Stimulated activated CD8-positive, alpha-beta memory T cell treated with anti-CD3 and anti-CD28 coated beads, Interleukin-4, amount 100 ng/mL, for 4 hours (primary cell): ENCODE measurements at places on chromosomes 1 and 21.

DNA sequence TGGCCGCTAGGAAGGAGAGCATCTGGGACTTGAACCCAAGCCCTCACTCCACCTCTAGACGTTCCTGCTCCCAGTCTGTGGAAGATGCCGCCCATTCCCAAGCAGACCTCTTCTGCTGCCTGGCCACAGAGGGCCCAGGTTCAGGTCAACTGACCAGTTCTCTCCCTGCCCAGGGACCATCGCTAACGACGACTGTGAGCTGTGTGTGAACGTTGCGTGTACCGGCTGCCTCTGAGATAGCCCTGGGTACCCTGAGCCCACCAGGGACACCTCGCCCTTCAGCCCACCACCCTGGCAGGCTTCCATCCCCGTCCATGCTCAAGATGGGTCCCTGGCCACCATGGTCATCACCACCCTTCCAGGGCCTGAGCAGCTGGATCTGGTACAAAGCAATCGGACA, 2.2 kb downstream of the GUCA2B start:
- no peak for DNase-seq

DNA sequence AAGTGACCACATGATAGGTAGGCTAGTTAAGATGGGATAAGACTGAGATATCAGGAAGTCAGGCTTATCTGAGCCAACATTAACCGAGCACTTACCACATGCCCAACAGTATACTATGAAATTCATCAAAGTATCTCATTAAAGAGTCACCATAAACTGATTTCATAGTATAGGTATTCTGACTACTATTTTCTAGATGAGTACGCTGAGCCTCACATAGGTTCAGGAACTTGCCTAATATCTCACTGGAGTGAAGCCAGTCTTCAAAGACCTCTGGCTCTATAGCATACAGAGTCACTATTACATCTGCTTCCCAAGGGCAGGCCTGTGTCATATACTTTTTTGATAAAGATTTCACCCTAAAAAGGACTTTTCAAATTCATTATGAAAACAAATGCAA, 115.6 kb upstream of the NGF start:
- no peak for DNase-seq

- no peak for DNase-seq
These were observed 859 bp upstream of the ANGPTL1 start for GRCh38 chr1:178871551-178872320.

DNA sequence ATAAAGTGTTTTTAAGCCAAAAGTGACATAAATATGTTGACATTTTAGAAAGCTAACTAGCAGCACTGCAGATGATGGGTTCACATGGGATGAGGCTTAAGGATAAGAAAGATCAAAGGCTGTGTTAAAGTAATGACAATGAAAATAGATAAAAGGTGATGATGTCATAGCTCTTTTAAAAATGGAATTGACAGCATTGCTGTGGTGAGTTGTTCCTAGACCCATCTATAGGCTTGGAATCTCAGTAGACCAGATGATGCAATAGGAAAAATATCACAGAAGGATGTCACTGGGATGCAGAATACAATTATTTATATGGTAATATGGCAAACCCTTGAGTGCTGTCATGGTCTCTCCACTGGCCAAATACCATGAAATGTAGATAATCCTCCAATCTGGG, 286.0 kb downstream of the PLA2G4A start:
- DNase-seq, result no peak

DNA sequence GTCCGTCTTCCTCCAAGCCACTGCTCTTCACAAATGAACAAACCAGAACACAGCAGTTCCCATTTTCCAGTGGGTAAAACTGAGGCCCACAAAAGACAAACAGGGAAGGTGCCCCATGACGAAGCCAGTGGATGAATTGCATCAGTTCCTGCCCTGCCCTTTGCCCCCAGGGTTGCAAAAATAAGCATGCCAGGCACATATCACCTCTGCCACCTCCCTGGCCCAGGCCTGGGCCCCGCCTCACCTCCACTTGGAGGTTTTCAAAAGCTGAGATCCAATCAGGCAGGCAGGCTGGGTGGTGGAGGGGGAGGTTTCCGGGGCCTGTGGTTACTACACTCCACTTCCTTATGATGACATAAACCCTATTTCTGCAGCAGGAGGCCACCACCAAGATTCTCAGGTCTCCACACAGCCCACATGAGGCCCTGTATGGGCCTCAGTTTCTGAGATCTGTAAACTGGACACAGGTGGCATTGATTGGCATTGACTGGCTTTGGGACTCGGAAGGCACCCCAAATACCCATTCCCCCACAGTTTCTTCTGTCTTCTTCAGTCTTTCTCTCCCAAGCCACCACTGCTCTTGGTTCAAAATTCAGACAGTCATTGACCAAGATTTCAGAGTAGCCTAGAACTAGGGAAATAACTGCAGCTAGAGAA, 4.1 kb downstream of the KIF21B start:
- DNase-seq, result peak; percentile 72

DNA sequence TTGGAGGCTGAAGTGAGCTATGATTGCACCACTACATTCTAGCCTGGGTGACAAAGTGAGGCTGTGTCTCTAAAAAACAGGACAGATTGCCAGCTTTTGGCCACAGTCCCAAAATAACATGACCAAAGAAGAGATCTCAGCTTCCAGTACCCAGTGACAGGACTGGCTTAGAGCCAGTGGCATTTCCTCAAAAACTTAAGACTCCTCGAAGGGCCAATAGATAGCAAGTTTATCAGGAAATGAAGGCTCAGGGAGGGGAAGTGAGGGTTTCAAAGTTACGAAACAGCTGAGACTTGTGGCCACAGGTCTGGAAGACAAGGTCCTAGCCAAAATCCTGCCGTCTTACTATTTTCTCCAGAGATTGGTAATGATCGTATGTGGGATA, 6.3 kb upstream of the TMEM39B start:
- DNase-seq, result no peak

- DNase-seq, result no peak
These were observed 69.5 kb downstream of the TMPRSS15 start for GRCh38 chr21:18334066-18334465.

GRCh38 chr1:21012937-21013336, 163.8 kb downstream of the EIF4G3 start:
- no peak for DNase-seq

DNA sequence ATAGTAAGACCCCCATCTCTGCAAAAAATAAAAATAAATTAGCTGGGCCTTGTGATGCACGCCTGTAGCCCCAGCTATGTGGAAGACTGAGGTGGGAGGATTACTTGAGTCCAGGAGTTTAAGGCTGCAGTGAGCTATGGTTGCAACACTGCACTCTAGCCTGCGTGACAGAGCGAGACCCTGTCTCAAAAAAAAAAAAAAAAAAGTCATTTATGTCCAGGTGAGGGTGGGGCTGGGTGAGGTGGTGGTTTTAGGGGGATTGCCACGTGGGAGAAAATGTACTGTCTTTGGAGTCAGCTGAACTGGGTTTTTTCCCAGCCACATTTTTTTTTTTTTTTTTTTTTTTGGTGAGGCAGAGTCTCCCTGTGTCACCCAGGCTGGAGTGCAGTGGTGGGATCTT, 6.7 kb downstream of the PIK3CD start:
- DNase-seq, result no peak

- no peak for DNase-seq
These were observed 58.7 kb upstream of the PTGS2 start for GRCh38 chr1:186738926-186739325.

DNA sequence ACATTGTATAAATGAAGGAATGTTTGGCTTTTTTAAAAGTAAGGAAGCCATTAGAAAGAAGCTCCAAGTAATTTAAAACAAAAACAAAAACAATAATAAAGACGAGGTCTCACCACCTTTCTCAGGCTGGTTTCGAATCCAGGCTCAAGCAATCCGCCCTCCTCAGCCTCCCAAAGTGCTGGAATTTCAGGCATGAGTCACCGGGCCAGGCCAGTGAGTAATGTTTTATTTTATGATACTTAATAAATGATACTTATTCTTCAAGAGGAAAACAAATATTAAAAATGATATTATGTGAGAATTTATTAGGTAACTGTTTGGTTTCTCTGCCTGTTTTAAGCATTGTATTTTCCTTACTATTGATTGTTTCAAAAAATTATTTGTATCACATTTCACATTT, 201.4 kb upstream of the BRINP3 start:
- no peak for DNase-seq

DNA sequence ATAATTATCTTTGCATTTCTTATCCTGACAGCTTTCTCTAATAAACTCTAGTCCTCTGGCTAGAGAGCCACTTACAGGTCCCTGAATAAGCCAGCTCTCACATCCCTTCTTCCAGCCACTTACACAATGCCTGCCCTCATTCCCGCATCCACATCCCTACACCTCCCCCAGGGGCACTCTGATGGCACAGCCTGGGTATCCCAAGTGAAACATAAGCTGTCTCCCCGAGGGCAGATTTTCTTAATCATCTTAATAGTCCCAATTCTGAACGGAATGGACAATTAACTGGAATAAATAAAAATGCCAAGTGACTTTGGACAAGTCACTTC, 4.9 kb downstream of the RHOC start:
- DNase-seq, result no peak

DNA sequence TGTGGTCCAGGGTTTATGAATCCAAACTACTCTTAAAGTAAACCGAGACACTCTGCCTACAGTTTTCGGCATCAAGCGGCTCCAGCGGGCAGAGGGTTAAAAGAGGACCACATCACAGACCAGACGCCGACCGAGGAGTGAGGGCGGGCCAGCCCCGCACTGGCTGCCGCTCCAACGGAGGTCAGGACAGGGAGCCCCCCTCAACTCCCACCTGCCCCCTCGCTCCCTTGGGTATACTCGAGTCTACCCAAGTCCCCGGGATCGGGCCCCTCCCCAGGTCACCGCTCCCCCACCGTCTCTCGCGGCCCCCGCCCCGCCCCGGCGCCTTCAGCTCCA, 312 bp downstream of the ARNT start:
- DNase-seq, result no peak

DNA sequence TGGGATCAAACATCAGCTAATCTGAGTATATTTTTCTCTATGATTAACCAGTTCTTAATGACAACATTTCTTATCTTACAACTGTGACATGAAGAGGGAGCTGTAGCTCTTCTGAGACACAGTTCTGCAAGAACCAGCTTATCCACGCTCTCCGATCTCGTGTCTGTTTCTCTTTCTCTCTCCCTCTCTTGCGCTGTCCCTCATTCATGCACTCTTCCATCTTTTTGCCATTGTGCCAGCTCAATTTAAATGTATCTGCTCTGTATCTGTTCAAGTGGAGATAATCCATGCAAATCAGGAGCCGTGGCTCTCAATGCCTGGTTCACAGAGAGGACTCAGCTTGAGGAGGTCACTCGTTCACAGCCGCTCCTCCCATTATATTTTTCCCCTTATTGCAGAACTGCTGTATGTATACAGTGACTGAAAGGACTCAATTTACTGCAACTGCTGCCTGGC, 494.7 kb upstream of the ADGRL2 start:
- DNase-seq, result no peak

DNA sequence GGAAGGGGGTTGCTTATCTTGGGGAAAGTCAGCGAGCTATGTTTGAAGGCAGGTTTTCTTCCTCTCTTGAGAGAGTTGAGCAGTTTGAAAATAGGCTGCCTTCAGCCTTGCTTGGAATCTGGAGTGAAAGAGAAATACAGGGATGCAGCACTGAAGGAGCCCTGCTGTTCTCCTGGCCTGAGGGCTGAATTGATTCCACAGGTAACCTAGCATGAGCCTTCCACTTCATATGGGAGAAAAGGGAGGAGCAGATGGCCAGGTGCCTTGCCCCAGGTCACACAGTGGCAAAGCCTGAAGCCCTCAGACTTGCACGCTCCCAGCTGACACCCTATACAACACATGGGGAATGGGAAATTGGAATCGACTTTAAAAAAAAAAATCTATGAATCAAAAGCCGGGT, 88.0 kb upstream of the WLS start:
- no peak for DNase-seq

- DNase-seq, result no peak
These were observed 37.5 kb downstream of the IVNS1ABP start for GRCh38 chr1:185279571-185279970.

DNA sequence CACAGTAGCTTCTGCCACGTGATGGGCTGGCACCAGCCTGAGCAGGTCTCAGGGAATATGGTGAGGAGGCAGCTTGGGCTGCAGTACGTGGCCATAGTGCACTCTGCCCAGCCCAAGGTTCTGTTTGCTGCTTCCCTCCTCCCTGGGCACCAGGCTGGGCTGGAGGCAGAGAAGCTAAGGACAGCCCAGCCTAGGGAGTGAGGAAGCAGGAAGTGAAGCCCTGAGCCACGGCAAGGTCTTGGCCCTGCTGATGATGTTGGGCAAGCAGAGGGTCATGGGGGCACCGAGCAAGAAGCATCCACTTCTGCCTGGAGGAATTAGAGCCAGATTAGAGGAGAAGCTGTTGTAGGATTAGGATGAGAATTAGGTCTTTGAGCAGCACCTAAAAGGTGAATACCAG, 326.7 kb upstream of the VAMP3 start:
- no peak for DNase-seq

DNA sequence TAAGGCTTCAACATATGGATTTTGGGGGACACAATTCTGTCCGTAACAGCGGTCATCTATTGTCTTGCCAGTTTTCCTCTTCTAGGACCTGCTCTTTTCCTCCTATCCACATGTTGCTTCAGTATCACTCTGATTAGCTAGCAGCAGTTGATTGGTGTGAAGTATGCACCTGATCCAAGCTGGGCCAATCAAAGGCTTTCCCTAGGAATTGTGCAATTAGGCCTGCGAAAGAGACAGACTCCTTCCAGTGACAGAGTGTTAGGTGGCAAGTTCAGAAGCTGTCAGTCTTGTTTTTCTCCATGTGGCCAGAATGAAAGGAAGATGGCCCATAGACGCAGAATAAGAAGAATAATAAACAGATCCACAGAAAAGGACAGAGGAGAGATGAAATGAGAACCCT, 34.1 kb upstream of the IL12RB2 start:
- no peak for DNase-seq

DNA sequence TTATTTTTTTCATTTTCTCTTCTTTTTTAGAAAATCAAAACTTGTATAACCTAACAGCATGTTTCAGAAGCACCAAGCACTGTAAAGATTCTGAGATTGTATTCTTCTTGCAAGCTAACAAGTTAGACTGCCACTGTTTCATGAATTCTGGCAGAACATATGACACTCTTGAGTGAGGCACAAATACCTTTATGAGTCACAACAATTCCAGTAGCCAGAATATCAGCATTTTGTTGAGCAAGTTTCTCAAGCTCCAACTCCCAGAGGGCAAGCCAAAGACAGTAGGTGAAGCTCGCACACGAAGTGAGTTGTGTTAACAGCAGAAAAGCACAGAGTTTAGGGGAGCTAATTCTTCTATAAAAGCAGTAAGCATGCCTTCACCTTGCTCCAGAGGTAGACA, 268.8 kb upstream of the NCAM2 start:
- DNase-seq, result no peak

- no peak for DNase-seq
These were observed 68.6 kb downstream of the BACH1 start for GRCh38 chr21:29367335-29367734.
